ENCODE measurements at places on chromosomes 3 and 15.

DNA sequence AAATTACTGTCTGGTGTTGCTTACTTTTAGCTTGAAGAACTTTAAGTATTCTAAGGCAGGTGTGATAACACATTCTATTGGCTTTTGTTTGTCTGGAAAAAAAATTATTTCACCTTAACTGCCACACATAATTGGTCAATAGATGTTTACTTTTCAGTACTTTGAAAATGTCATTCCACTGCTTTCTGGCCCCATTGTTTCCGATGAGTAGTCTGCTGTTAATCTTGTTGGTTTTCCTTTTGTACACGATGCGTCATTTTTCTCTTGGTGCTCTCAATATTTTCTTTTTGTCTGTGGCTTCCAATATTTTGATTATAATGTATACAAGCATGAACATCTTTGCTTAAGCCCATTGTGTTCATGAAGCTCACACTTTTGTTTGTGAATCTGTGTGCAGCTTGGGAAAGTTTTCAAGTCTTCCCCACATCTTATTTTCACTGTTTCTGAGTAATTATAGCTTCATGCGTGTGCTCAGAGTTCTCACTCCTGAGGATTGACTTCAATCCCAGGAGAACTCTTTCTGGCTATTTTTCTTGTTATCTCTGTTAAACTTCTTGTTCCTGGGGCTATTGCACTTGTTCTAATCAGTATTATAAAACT lies 664.7 kb downstream of the IGSF11 start:
- DNase-seq = no peak

- no peak for DNase-seq
Measured at GRCh38 chr3:184240384-184241140, 8.2 kb downstream of the ALG3 start.

DNA sequence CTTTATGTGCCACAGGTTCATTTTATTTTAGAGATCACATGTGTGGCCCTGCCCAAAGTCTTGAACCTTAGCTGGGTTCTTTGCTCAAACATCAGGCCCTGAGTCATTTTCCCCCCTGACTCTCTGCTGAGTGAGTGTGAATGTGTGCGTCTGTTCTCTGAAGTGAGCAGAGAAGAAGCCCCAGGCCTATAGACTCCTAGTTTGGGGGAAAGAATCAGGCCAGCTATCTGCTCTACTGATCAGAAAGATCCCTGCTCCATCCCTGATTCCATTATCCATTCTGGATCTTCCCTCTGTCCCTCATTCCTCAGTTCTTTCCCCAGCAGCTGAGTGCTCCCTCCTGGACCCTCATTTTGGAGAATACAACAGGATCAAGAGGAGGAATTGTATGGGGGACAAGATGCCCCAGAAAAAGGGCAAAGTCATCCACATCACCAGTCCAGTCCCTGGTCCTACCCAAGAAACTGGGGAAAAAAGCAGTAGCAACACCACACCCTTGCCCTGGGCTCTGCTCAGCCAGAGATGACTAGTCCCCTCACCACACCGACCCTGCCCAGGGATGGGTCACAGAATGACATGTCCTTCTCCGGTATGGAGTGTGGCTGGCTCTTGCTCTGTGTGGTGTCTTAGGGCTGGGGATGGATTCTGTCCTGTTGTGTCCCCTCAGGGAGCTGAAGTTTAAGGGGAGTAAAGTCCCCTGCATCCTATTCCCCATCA lies 3.2 kb downstream of the DUOX1 start:
- no peak for DNase-seq

GRCh38 chr3:43786526-43787305 lies 96.0 kb downstream of the ABHD5 start:
- no peak for DNase-seq

GRCh38 chr3:14632442-14632930 lies 19.1 kb upstream of the CCDC174 start:
- DNase-seq = no peak

- no peak for DNase-seq
Measured at GRCh38 chr3:185272033-185272432, 18.2 kb upstream of the EHHADH start.

- DNase-seq = no peak
Measured at GRCh38 chr15:68493629-68494028, 61.7 kb upstream of the ITGA11 start.

DNA sequence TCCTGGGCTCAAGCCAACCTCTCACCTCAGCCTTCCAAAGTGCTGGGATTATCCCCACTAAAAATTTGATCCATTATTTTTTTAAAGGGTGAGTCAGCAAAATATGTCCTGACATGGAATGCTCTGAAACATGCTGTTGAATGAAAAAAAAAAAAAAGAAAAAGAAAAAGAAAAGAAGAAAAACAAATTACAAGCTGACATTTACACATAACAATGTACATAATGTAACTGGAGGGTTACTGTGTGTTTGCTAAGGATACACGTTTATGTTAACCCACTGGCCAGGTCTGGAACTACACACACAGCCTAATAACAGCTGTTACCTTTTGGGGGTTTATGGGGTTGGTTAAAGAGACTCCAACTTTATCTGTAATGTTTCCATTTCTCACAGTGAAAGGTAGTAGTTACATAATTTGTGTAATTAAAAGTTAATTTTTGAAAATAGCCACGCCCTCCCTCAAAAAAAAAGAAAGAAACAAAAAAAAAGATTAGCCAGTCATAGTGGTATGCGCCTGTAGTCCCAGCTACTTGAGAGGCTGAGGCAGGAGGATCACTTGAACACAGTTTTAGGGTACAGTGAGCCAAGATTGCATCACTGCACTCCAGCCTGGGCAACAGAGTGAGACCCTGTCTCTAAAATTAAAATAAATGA lies 3.1 kb upstream of the MESP2 start:
- DNase-seq = no peak

DNA sequence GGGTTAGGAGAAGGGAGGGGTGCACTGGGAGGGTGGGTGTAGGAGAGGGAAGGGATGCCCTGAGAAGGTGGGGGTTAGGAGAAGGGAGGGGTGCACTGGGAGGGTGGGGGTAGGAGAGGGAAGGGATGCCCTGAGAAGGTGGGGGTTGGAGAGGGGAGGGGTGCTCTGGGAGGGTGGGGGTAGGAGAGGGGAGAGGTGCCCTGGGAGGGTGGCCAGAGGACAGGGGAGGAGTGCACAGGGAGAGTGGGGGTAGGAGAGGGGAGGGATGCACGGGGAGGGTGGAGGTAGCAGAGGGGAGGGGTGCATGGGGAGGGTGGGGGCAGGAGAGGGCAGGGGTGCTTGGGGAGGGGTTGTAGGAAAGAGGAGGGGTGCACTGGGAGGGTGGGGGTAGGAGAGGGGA lies 3.2 kb downstream of the TM4SF19 start:
- DNase-seq = no peak

GRCh38 chr3:84522893-84523292 lies 435.9 kb upstream of the CADM2 start:
- no peak for DNase-seq
